ENCODE measurements at places on chromosomes 5 and 9.

- no peak overlapping the region for H3K27ac ChIP-seq
- H3K36me3 ChIP-seq, result no peaks in the 10 kb centered on the region
- no peaks in the 10 kb centered on the region for H3K4me1 ChIP-seq
- no peak overlapping the region for H3K4me3 ChIP-seq
- no peak for DNase-seq
Measured at GRCh38 chr9:119861842-119862241, 492.6 kb upstream of the BRINP1 start.

- no peak for DNase-seq
- H3K4me3 ChIP-seq, result no peak overlapping the region
- no peak overlapping the region for H3K27ac ChIP-seq
- no peaks in the 10 kb centered on the region for H3K36me3 ChIP-seq
- H3K27me3 ChIP-seq, result no peaks in the 10 kb centered on the region
Measured at GRCh38 chr5:130616161-130616560, 548.9 kb downstream of the HINT1 start.

- H3K27ac ChIP-seq, result no peak overlapping the region
- no peaks in the 10 kb centered on the region for H3K4me1 ChIP-seq
- H3K36me3 ChIP-seq, result no peaks in the 10 kb centered on the region
- H3K27me3 ChIP-seq, result no peaks in the 10 kb centered on the region
Measured at GRCh38 chr5:133203317-133204305, 151.8 kb downstream of the HSPA4 start.

- no peaks in the 10 kb centered on the region for H3K4me1 ChIP-seq
- no peaks in the 10 kb centered on the region for H3K36me3 ChIP-seq
- no peak overlapping the region for H3K27ac ChIP-seq
- H3K27me3 ChIP-seq, result no peaks in the 10 kb centered on the region
Measured at GRCh38 chr5:87777877-87778276, 365.1 kb upstream of the CCNH start.

- H3K4me3 ChIP-seq, result no peak overlapping the region
- no peaks in the 10 kb centered on the region for H3K4me1 ChIP-seq
- DNase-seq, result no peak
- H3K27ac ChIP-seq, result no peak overlapping the region
Measured at GRCh38 chr9:84169240-84169639, 171.3 kb downstream of the SLC28A3 start.

- no peak overlapping the region for H3K4me3 ChIP-seq
- no peaks in the 10 kb centered on the region for H3K4me1 ChIP-seq
- DNase-seq, result no peak
- peaks cover 5% of the 10 kb centered on the region for H3K36me3 ChIP-seq
- H3K27ac ChIP-seq, result no peak overlapping the region
Measured at GRCh38 chr9:128497824-128498610, 6.5 kb upstream of the GLE1 start.

DNA sequence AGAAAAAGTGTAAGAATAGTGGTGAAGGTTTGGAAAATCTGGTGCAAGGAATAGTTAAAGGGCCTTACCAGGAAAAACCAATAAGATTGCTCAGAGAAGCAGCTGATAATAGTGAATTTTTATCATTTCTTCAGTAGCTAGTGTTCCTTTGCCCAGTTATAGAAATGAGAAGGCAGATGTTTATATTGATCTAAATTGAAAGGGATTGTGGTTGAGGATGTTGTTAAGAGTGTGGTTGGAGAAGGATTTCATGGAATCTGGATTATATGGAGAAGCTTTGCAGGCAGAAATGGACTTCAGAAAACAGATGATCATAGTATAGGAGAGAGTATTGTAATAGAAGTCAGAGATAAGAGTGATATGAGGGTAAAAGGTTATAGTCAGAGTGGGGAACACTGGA lies 102.6 kb downstream of the XRCC4 start:
- H3K4me1 ChIP-seq, result no peaks in the 10 kb centered on the region
- H3K27me3 ChIP-seq, result no peaks in the 10 kb centered on the region
- DNase-seq, result no peak
- H3K27ac ChIP-seq, result no peak overlapping the region

DNA sequence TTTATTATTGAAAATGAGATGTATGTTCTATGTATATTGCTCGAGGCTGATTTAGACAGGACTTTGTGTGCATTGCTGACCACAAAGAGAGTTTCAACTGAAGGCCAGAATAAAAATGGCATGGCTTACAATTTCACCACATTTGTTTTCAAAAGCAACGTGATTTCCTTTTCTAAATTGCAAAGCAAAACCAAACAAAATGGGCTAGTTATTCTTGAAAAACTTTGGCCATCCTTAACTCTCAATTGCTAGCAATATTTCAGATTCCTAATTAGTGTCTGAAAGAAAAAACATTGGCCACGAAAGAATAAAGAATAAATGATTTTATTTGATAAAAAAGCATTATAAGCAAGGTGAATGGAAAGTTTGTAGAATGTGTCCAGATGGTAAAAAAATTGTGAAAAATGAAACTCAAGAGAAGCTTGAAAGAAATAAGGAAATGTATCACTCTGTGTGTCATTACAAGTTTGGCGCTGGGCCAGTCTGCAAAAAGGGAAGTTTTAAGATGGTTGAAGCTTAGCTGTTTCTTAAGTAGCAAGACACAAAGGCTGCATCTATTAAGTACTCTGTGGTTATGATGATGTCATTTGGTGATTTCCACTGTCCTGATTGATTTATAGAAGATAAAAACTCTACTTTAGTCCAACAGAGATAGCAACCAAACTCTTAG lies 89.2 kb upstream of the PRLR start:
- no peaks in the 10 kb centered on the region for H3K27me3 ChIP-seq
- DNase-seq, result no peak
- no peak overlapping the region for H3K27ac ChIP-seq
- no peak overlapping the region for H3K4me3 ChIP-seq

DNA sequence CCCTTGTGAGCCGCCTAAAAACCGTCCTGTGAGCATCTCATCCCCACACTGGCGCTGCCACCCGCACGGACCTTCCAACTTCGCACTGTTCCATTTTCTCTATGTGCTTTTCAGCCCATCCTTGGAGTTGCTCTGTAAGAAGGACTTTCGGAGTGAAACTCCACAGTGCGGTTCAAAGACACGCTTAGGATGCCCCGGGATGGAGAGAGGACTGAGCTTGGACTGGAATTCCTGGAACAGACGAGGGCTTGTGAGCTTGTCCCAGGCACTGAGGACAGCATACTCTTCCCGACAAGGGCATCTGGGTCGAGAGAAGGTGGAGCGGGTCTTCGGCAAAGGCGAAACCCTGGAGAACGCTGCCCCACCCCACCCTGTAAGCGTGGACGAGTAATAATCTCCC lies 187.8 kb downstream of the MEF2C start:
- H3K36me3 ChIP-seq, result no peaks in the 10 kb centered on the region
- no peak overlapping the region for H3K27ac ChIP-seq
- peaks cover 51% of the 10 kb centered on the region for H3K27me3 ChIP-seq
- no peak for DNase-seq
- peaks cover 28% of the 10 kb centered on the region for H3K4me1 ChIP-seq
- peak overlapping the region; percentile 5 for H3K4me3 ChIP-seq

DNA sequence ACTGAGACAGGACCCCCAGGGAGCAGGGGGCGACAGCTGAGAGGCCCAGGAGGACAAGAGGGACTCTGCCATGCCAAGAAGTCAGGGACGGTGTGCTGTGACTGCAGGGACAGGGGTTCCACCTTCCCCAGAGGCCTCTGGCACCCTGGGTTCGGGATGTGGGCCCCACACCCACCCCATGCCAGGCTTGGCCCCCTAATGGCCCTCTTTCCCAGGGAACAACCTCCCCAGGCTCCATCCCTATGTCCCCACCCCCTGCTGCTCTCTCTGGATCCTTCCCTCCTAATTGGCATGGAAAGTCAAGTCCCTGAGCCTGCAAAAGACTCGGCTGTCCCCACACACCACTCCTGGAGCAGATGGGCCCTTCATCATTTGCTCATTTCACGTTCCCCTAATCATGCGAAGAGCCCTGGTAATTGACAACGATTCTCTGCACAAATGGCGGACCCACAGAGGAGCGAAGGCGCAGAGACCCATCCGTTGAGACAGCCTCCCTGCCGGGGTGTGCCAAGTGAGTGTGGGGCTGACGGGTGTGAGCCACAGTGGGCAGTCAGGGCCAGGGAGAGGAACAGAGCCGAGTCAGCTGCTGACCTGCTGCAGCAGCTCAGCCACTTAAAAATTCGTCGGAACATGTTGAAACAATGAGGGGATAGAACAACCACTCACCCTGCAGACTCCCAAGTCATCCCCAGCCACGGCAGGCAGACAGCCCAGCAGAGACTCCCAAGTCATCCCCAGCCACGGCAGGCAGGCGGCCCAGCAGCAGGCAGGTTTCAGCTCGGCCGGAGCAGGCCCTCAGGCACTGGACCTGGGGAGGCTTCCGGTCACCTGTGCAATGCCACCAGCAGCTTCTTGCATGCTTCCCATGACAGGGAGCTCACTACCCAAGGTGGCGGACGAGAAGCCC lies 109.0 kb downstream of the VAV2 start:
- no peak for DNase-seq
- H3K36me3 ChIP-seq, result no peaks in the 10 kb centered on the region
- no peak overlapping the region for H3K27ac ChIP-seq
- H3K4me3 ChIP-seq, result no peak overlapping the region

GRCh38 chr9:76878933-76879332 lies 27.0 kb downstream of the PRUNE2 start:
- H3K36me3 ChIP-seq, result no peaks in the 10 kb centered on the region
- no peak for DNase-seq
- H3K27ac ChIP-seq, result no peak overlapping the region
- H3K4me1 ChIP-seq, result peaks cover 2% of the 10 kb centered on the region
- H3K4me3 ChIP-seq, result no peak overlapping the region

DNA sequence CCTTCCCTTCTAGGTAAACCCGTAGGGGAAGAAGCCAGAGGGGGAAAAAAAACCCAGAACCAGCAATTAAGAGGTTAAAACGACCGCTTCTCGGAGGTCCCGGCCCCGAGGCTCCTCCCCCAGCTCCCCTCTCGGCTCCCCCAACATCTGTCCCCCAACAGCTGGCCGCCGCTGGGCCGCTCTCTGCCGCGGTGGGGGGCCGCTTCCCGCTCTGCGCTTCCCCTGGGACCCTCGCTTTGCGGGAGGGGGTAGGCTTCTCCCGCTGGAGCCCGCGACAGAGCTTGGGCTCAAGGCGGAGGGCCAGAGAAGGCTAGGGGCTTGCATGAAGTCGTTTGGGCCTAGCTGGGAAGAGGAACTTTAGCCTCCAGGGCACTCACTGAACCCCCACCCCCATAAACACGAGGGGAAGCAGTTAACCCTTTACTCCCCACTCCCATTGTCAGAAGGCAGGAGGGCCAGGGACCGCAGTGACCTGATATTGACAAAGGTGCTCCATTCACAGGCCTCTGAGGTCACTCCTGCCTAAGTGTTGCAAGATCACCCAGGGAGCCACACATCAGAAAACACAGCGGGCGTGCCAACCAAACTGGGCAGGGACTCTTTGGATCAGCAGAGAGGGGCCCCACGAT lies 7.5 kb downstream of the LHX6 start:
- peaks cover 52% of the 10 kb centered on the region for H3K4me1 ChIP-seq
- H3K4me3 ChIP-seq, result peak overlapping the region; percentile 33
- H3K36me3 ChIP-seq, result no peaks in the 10 kb centered on the region
- H3K27me3 ChIP-seq, result peaks cover 100% of the 10 kb centered on the region
- DNase-seq, result peak; percentile 85

GRCh38 chr9:20552874-20553557 lies 69.3 kb downstream of the MLLT3 start:
- H3K4me3 ChIP-seq, result no peak overlapping the region
- no peak overlapping the region for H3K27ac ChIP-seq
- H3K4me1 ChIP-seq, result no peaks in the 10 kb centered on the region
- no peaks in the 10 kb centered on the region for H3K36me3 ChIP-seq
- no peak for DNase-seq
- H3K27me3 ChIP-seq, result no peaks in the 10 kb centered on the region

DNA sequence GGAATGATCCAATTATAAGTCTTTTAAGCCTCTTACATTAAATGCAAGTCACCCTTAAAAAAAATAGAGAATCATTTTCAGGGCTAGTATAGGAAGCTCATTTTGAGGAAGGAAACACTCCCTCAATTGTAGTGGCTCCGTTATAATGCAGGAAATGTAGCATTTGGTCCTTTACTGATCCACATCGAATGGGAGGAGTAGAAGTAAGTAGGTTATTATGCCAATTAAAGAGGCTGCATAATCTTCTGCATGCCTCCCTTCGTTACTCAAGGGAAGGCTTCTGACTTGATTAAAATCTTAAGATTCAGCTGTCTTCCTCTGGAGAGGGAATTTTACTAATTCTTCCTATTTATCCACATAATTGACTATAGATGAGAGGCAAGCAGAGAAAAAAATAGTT lies 579.2 kb upstream of the COX7C start:
- H3K4me3 ChIP-seq, result no peak overlapping the region
- H3K27me3 ChIP-seq, result no peaks in the 10 kb centered on the region
- DNase-seq, result no peak

DNA sequence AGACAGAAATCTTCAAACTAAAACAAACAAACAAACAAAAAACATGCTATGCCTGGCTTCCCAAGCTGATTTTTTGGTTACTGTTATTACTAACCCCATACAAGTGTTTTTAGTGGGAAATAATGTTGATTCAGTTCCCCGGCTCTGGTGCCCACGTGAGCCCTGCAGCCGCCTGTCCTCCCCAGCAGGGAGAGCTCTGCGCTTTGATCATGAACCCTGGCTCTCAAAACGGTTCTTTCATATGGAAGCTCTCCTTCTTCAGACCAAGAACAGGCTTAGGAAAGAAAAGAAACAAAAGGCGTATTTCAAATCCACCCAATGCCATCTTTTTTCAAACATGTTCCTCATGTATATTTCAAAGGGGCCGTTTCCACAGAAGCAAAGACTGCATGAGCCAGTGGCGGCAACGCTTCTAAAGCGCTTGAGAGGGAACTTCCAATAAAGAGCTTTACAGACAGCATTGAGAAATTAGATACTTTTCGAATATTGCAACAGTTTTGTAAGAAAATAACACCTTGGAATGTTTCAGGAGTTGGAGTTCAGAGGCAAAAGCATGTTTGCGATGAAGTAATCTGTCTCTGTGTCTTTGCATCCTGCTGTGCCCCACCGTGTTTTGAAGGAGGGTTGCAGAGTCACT lies 74.8 kb downstream of the ICE1 start:
- DNase-seq, result no peak
- no peak overlapping the region for H3K27ac ChIP-seq
- H3K36me3 ChIP-seq, result no peaks in the 10 kb centered on the region
- no peaks in the 10 kb centered on the region for H3K27me3 ChIP-seq
- no peak overlapping the region for H3K4me3 ChIP-seq
- peaks cover 10% of the 10 kb centered on the region for H3K4me1 ChIP-seq
